ENCODE measurements at places on chromosomes 7 and 10. TPM values are rescaled to one million over a fixed set of nuclear protein-coding genes. Genes with fewer than 3 reads are reported as not detected.

DNA sequence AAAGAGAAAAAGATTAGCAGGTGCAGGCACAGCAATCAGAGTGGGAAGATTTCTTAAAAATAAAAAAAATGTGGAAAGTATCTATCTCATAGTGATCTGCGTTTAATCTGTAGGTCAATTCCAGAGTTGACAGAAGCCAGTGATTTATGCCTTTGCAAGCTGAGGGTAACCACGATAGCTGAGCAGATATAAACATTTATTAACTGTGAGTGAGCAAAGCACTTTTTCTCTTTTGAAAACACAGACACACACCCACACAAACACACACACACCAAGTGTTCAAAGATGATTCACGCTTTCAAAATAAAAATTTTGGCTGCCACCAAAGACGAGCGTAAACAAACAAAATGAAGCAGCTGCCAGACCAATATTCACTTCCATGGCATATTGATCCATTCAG lies 243.2 kb upstream of the SLC26A5 start:
- H3K4me1 ChIP-seq: no peaks in the 10 kb centered on the region
- H3K27me3 ChIP-seq: no peaks in the 10 kb centered on the region
- no peaks in the 10 kb centered on the region for H3K36me3 ChIP-seq
- no peak overlapping the region for H3K27ac ChIP-seq
- H3K4me3 ChIP-seq: no peak overlapping the region

DNA sequence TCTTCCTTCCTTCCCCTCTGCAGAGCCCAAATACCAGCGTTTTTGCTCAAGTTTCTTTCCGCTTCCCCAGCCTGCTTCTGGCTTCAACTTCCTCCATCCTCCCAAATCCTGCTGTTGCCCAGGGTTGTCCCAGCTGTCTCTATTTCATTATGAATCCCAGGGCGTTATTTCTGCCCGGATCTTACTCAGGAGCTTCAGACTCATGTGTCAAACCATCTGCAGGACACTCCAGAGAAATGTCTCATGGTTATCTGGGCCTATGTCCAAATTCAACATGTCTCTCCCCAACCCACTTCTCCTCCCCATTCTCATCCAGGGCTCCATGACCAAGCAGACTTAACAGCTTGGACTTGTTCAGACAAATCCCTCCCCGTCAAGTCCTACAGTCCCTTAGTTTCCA lies 15.6 kb downstream of the ARHGAP22 start:
- no peaks in the 10 kb centered on the region for H3K4me1 ChIP-seq
- DNase-seq: no peak
- no peaks in the 10 kb centered on the region for H3K36me3 ChIP-seq
- no peak overlapping the region for H3K4me3 ChIP-seq
- no peak overlapping the region for H3K27ac ChIP-seq

DNA sequence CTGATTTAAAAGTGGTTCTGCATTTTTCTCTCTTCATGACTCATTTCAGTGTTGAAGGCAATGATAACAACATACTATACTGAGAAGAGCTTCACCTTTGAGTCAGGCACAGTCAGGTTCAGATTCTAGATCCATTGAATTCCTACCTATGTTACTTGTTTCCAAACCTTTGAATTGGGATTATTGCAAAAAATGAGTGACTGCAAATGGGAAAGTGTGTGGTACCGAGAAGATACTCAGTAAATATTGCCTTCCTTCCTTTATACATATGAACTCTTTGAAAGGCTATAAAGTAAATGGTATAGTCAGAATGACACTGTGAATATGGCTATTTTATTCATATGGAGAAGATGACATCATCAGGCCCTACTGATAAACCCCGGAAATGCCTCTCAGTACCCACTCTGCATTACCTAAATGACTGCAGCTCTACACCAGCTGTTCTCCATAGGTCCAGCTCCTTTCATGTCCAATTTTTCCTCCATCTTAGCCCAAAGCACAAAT lies 66.7 kb upstream of the FGL2 start:
- H3K36me3 ChIP-seq: no peaks in the 10 kb centered on the region
- no peaks in the 10 kb centered on the region for H3K4me1 ChIP-seq
- H3K4me3 ChIP-seq: no peak overlapping the region
- H3K27me3 ChIP-seq: no peaks in the 10 kb centered on the region
- H3K27ac ChIP-seq: no peak overlapping the region

GRCh38 chr10:26368463-26368862 lies 69.7 kb upstream of the APBB1IP start:
- H3K36me3 ChIP-seq: no peaks in the 10 kb centered on the region
- DNase-seq: no peak
- no peak overlapping the region for H3K27ac ChIP-seq
- no peaks in the 10 kb centered on the region for H3K4me1 ChIP-seq

DNA sequence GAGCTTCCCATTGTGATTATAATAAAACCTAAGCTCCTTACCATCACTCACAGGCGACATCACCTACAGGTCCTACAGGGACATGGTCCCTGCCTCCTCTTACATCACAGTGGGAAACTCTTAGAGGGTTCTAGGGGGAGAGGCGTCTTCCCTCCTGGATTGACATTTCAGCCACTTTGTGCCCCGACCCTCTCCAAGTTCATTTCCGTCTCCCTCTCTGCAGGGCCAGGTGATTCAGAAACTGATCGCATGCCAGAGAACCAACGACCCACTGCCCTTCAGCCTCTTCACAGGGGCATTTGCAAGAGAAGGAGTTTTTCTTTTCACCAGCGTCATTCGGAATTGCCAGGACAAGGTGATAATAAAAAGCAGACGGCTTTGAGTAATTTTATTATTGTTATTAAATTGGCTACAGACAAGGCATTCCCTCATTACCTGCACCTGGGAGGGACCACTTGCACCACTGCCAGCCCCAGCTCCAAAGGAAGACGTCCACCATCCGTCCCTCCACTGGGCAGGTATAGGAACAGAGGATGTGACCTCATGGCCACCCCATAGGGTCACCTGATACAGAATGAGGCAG lies 85.8 kb upstream of the CUX1 start:
- H3K27me3 ChIP-seq: no peaks in the 10 kb centered on the region
- H3K4me1 ChIP-seq: no peaks in the 10 kb centered on the region
- no peak for DNase-seq
- no peak overlapping the region for H3K4me3 ChIP-seq
- no peak overlapping the region for H3K27ac ChIP-seq
- no peaks in the 10 kb centered on the region for H3K36me3 ChIP-seq

GRCh38 chr10:72480861-72481260 lies 126.1 kb upstream of the DNAJB12 start:
- H3K4me1 ChIP-seq: no peaks in the 10 kb centered on the region
- no peak overlapping the region for H3K27ac ChIP-seq
- no peaks in the 10 kb centered on the region for H3K36me3 ChIP-seq
- H3K27me3 ChIP-seq: no peaks in the 10 kb centered on the region
- DNase-seq: no peak

- no peaks in the 10 kb centered on the region for H3K36me3 ChIP-seq
- H3K4me3 ChIP-seq: no peak overlapping the region
- H3K27me3 ChIP-seq: no peaks in the 10 kb centered on the region
Observed at GRCh38 chr7:150848111-150848510, 4.2 kb upstream of the AOC1 start.

GRCh38 chr7:1555046-1555812 lies 776 bp downstream of the TMEM184A start:
- no peak overlapping the region for H3K4me3 ChIP-seq
- peak; percentile 91 for DNase-seq
- no peaks in the 10 kb centered on the region for H3K36me3 ChIP-seq
- H3K4me1 ChIP-seq: no peaks in the 10 kb centered on the region
- no peaks in the 10 kb centered on the region for H3K27me3 ChIP-seq

GRCh38 chr7:17123020-17123419 lies 175.4 kb upstream of the AHR start:
- no peak overlapping the region for H3K4me3 ChIP-seq
- no peaks in the 10 kb centered on the region for H3K36me3 ChIP-seq
- no peak overlapping the region for H3K27ac ChIP-seq
- no peak for DNase-seq
- no peaks in the 10 kb centered on the region for H3K4me1 ChIP-seq

GRCh38 chr7:102286237-102287110 lies at the start of gene SH2B2:
Gene SH2B2, plus strand, starts transcription at chr7:102286868. Its CDS starts 13,683 bp downstream, at chr7:102300551.
- peak within 1 kb of the TSS; percentile 74 for H3K27ac ChIP-seq
- H3K36me3 ChIP-seq: no peaks in the 10 kb centered on the region
- H3K4me1 ChIP-seq: peaks cover 32% of the 10 kb centered on the region
- peak within 1 kb of the TSS; percentile 72 for H3K4me3 ChIP-seq

DNA sequence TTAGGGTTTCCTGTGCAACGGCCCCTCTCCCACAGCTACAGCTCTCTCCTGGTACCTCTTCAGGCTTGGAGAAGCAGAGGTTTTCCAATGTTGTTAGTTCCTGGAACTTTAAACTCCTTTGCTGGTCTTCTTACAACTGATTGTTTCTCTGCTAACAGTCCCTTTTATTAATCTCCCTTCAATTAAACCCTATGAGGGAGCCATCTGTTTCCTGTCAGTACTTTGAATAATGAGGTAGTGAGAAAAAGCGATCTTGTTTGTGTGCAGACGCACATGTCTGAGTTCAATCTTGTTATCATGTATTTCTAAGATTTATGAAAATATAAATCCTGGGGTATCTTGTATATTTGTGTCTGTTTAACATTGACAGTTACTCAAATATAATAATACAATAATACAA lies 102.4 kb downstream of the MDFIC start:
- H3K27ac ChIP-seq: no peak overlapping the region
- no peaks in the 10 kb centered on the region for H3K27me3 ChIP-seq
- no peak overlapping the region for H3K4me3 ChIP-seq

GRCh38 chr10:32171204-32171603 lies 115.0 kb upstream of the KIF5B start:
- no peaks in the 10 kb centered on the region for H3K4me1 ChIP-seq
- H3K27me3 ChIP-seq: no peaks in the 10 kb centered on the region
- no peak overlapping the region for H3K4me3 ChIP-seq
- no peak for DNase-seq

GRCh38 chr7:100693312-100694097 lies 545 bp downstream of the GIGYF1 start:
- H3K4me3 ChIP-seq: peak overlapping the region; percentile 98
- no peaks in the 10 kb centered on the region for H3K27me3 ChIP-seq
- peak overlapping the region; percentile 65 for H3K27ac ChIP-seq
- DNase-seq: no peak
- peaks cover 11% of the 10 kb centered on the region for H3K36me3 ChIP-seq

GRCh38 chr10:33335551-33335800 lies 1.0 kb upstream of the NRP1 start:
- no peaks in the 10 kb centered on the region for H3K4me1 ChIP-seq
- no peaks in the 10 kb centered on the region for H3K36me3 ChIP-seq
- no peaks in the 10 kb centered on the region for H3K27me3 ChIP-seq
- H3K4me3 ChIP-seq: peak overlapping the region; percentile 78
- H3K27ac ChIP-seq: peak overlapping the region; percentile 86

- H3K4me1 ChIP-seq: no peaks in the 10 kb centered on the region
- no peak overlapping the region for H3K27ac ChIP-seq
- H3K36me3 ChIP-seq: no peaks in the 10 kb centered on the region
- no peak for DNase-seq
Observed at GRCh38 chr10:119620241-119621077, 23.7 kb upstream of the TIAL1 start.

GRCh38 chr7:30843741-30844482 lies 67.7 kb upstream of the AQP1 start:
- H3K27ac ChIP-seq: no peak overlapping the region
- H3K4me1 ChIP-seq: peaks cover 17% of the 10 kb centered on the region
- no peak overlapping the region for H3K4me3 ChIP-seq
- no peaks in the 10 kb centered on the region for H3K36me3 ChIP-seq
- no peaks in the 10 kb centered on the region for H3K27me3 ChIP-seq

DNA sequence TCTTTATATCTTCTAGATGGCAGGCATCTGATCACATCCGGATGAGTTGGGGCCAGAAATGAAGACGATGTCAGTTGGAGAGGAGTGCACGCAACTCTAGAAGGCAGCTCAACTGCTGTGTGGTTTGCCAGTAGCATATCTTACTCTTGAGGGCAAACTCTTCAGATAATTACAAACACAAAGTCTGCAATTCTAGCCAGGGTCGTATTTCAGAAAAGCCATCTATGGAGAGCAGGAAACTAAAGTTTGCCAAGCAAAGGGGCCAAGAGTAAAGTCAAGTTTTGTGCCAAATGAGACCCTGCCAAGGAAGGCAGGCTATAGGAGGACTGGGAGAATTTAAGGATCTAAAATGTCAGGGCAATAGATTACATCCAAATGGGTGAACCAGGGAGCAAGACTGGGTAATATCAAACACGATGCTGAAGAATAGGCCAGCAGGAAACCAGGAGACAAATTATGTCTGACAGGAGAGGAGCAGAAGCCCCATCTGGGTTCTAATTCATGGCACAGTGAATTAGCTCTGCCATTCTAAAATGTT lies 312.5 kb upstream of the SEMA3C start:
- H3K27me3 ChIP-seq: no peaks in the 10 kb centered on the region
- no peak overlapping the region for H3K27ac ChIP-seq
- DNase-seq: no peak
- H3K36me3 ChIP-seq: no peaks in the 10 kb centered on the region

Gene UCN3
- 2.0 TPM for total RNA-seq

Gene PON3
- not detected for total RNA-seq

Gene ACHE
- 35.4 TPM for total RNA-seq

Gene PHTF2
- 8.6 TPM for total RNA-seq

Gene GNAT3
- 2.1 TPM for total RNA-seq

Gene NFKB2
- 16.1 TPM for total RNA-seq

Gene PPP1R17
- not detected for total RNA-seq

Gene RARRES2
- total RNA-seq: 32.2 TPM

Gene DTX2
- total RNA-seq: 72.8 TPM

Measured in Peyer's patch (tissue), 4 donors.